ENCODE measurements at places on chromosomes 3 and 15. TPM values are rescaled to one million over a fixed set of nuclear protein-coding genes. Genes with fewer than 3 reads are reported as not detected.

The SLC28A1 gene
- total RNA-seq, result not detected

DNA sequence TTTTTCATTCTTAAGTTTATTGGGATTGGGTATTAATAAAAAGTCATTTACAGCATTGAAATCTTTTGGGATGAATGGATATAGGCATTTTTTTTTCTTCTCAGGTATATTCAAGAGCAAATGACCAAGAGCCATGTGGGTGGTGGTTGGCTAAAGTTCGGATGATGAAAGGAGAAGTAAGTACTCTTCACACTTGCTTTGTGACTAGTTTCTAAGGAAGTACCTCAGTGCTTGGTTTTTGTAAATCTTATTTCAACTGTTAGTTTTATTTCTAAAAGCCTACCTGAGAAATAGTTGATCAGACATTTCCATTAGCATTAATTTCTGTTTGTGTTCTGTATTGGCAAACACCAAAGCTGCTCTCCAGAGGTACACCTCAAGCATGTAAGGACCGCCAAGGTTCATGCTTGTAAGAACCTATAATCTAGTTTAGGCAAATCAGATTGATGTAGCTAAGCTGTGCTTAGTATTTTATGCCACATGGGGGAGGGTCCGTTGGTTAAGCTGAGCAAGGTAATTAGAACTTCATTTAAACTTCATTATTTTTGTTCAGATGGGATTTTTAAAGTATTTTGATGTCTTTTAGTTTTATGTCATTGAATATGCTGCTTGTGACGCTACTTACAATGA lies 35.4 kb downstream of the FXR1 start:
- DNase-seq, result no peak

- DNase-seq, result no peak
Observed at GRCh38 chr3:11626084-11626463, 17.6 kb downstream of the VGLL4 start.

- peak; percentile 26 for DNase-seq
Observed at GRCh38 chr3:15148614-15149013, 49.7 kb upstream of the RBSN start.

- DNase-seq, result peak; percentile 10
Observed at GRCh38 chr15:59376733-59377132, 4.1 kb upstream of the MYO1E start.
